Mesothelial cell of epicardium (in vitro differentiated cells): ENCODE measurements at places on chromosomes 1 and 21.

- no peaks in the 10 kb centered on the region for H3K36me3 ChIP-seq
- DNase-seq: no peak
- peaks cover 5% of the 10 kb centered on the region for H3K27me3 ChIP-seq
- peaks cover 22% of the 10 kb centered on the region for H3K4me1 ChIP-seq
- H3K4me3 ChIP-seq: no peak overlapping the region
These were observed 301.2 kb downstream of the DUSP10 start for GRCh38 chr1:221440658-221441057.

DNA sequence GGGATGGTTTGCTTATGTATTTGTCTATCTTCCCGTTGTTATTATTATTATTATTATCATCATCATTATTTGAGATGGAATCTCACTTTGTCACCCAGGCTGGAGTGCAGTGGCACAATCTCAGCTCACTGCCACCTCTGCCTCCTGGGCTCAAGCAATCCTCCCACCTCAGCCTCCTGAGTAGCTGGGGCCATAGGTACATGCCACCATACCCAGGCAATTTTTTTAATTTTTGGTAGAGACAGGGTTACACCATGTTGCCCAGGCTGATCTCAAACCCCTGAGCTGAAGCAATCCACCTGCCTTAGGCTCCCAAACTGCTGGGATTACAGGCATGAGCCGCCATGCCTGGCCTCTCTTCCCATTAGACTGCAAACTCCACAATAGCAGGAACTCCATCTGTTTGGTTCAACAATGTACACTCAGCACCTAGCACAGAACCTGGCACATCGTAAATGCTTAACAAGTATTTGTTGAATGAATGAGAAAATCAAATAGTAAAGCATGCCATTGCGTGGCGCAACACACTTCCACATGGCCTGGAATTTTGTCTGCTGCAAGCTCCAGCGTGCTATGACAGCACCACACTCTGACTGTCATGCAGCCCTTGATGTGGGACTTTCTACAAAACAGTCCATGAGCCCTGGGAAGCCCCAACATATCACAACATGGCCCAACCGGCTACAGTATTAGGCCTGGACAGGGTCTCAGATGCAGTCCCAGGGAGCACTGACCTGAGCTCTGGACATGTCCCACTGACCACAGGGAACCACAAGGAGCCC lies 3.8 kb upstream of the TINAGL1 start:
- peaks cover 71% of the 10 kb centered on the region for H3K4me1 ChIP-seq
- peak overlapping the region; percentile 95 for H3K27ac ChIP-seq
- H3K4me3 ChIP-seq: no peak overlapping the region
- no peaks in the 10 kb centered on the region for H3K27me3 ChIP-seq

GRCh38 chr1:82225421-82226185 lies 424.9 kb downstream of the ADGRL2 start:
- H3K27me3 ChIP-seq: no peaks in the 10 kb centered on the region
- peak overlapping the region; percentile 67 for H3K27ac ChIP-seq
- H3K36me3 ChIP-seq: no peaks in the 10 kb centered on the region

DNA sequence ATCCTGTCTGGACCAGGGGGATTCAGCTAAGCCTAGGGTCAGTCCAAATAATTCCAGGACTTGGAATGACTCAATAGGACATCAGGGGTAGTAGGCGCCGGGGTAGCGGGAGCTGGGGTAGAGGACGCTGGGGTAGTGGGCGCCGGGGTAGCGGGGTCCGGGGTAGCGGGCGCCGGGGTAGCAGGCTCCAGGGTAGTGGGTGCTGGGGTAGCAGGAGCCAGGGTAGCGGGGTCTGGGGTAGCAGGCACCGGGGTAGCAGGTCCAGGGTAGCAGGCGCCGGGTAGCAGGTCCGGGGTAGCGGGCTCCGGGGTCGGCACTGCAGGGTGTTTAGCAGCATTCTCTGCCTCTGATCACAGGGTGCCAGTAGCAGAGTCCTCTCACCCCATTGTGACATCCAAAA lies 248.9 kb downstream of the KCNJ6 start:
- H3K4me3 ChIP-seq: no peak overlapping the region
- peaks cover 27% of the 10 kb centered on the region for H3K27me3 ChIP-seq
- H3K27ac ChIP-seq: no peak overlapping the region
- H3K36me3 ChIP-seq: no peaks in the 10 kb centered on the region
- no peak for DNase-seq

- H3K36me3 ChIP-seq: no peaks in the 10 kb centered on the region
- H3K4me1 ChIP-seq: peaks cover 62% of the 10 kb centered on the region
- no peaks in the 10 kb centered on the region for H3K27me3 ChIP-seq
- H3K27ac ChIP-seq: peak overlapping the region; percentile 95
- peak; percentile 35 for DNase-seq
These were observed 35.7 kb upstream of the SUCO start for GRCh38 chr1:172497230-172497629.

DNA sequence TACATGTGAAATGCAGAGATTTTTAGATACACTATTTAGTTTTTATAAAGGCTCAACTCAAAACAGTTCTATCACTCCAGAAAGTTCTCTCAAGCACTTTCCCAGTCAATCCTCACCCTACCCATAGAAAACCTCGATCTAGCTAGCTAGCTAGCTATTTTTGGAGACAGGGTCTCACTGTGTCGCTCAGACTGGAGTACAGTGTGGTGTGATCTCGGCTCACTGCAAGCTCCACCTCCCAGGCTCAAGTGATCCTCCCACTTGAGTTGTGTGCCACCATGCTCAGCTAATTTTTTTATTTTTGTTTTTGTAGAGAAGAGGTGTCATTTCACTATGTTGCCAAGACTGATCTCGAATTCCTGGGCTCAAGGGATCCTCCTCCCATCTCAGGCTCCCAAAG lies 236.9 kb downstream of the RERE start:
- H3K27ac ChIP-seq: peak overlapping the region; percentile 73
- peaks cover 15% of the 10 kb centered on the region for H3K4me1 ChIP-seq
- H3K4me3 ChIP-seq: no peak overlapping the region
- no peaks in the 10 kb centered on the region for H3K36me3 ChIP-seq
- H3K27me3 ChIP-seq: no peaks in the 10 kb centered on the region
- no peak for DNase-seq

- H3K36me3 ChIP-seq: peaks cover 5% of the 10 kb centered on the region
- peak overlapping the region; percentile 43 for H3K27ac ChIP-seq
- no peaks in the 10 kb centered on the region for H3K27me3 ChIP-seq
- no peak for DNase-seq
These were observed 69.4 kb downstream of the C1orf21 start for GRCh38 chr1:184456189-184456588.

- no peaks in the 10 kb centered on the region for H3K27me3 ChIP-seq
- no peak overlapping the region for H3K4me3 ChIP-seq
- H3K27ac ChIP-seq: peak overlapping the region; percentile 92
- DNase-seq: no peak
- no peaks in the 10 kb centered on the region for H3K36me3 ChIP-seq
These were observed 19.3 kb downstream of the C1orf52 start for GRCh38 chr1:85240174-85240601.

DNA sequence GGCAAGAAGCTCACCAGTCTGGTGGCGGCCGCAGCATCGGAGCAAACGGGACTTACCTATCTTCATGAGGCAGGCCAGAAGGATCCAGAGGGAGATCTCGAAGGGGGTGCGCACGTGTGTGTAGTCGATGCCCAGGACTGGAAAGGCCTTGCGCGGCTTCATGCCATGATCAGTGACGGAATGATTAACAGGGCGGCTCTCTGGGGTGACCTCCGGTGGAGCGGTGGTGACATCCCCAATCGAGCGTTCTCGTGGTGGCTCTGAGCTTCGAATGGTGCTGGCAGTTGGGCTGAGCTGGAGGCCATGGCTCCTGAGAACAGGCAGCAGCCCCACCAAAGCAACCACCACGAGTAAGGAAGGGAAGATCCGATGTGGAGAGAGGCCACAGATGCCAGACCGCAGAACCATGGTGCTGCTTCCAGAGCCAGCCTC lies 982 bp downstream of the SLC9A1 start:
- no peaks in the 10 kb centered on the region for H3K36me3 ChIP-seq
- DNase-seq: no peak
- peak overlapping the region; percentile 92 for H3K4me3 ChIP-seq
- peak overlapping the region; percentile 97 for H3K27ac ChIP-seq
- peaks cover 49% of the 10 kb centered on the region for H3K4me1 ChIP-seq

GRCh38 chr1:21326861-21327344 lies 36.6 kb upstream of the ECE1 start:
- H3K36me3 ChIP-seq: no peaks in the 10 kb centered on the region
- peak overlapping the region; percentile 16 for H3K27ac ChIP-seq
- no peak for DNase-seq
- no peaks in the 10 kb centered on the region for H3K27me3 ChIP-seq

DNA sequence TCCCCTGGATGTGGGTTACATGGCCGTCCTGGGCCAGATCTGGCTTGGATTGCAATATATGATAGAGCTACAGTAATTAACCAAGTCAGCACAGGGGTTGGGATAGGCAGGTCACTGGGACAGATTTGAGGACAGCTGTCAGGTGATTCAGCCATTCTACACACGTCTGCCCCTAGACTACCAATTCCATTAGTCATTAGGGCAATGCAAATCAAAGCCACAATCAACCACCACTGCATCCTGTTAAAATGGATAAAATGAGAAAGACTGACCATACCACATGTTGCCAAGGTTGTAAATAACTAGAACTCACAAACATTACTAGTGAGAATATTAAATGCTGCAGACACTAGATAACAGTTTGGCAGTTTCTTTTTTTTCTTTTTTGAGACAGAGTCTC lies 16.0 kb downstream of the C21orf58 start:
- no peak for DNase-seq
- no peak overlapping the region for H3K27ac ChIP-seq
- no peaks in the 10 kb centered on the region for H3K27me3 ChIP-seq
- H3K4me3 ChIP-seq: no peak overlapping the region
- H3K4me1 ChIP-seq: no peaks in the 10 kb centered on the region

GRCh38 chr21:35275776-35276175 lies 226.7 kb upstream of the RUNX1 start:
- no peak overlapping the region for H3K4me3 ChIP-seq
- H3K36me3 ChIP-seq: peaks cover 1% of the 10 kb centered on the region
- H3K27ac ChIP-seq: peak overlapping the region; percentile 78
- H3K27me3 ChIP-seq: no peaks in the 10 kb centered on the region
- no peak for DNase-seq
- peaks cover 38% of the 10 kb centered on the region for H3K4me1 ChIP-seq

GRCh38 chr1:64653466-64653865 lies 91.4 kb upstream of the RAVER2 start:
- peaks cover 19% of the 10 kb centered on the region for H3K36me3 ChIP-seq
- no peak overlapping the region for H3K27ac ChIP-seq
- no peak for DNase-seq
- H3K27me3 ChIP-seq: no peaks in the 10 kb centered on the region
- H3K4me1 ChIP-seq: peaks cover 9% of the 10 kb centered on the region
- H3K4me3 ChIP-seq: no peak overlapping the region
